ENCODE measurements at places on chromosomes 6 and 20.

- no peak for DNase-seq
Observed at GRCh38 chr6:125512621-125513020, 210.9 kb upstream of the HDDC2 start.

DNA sequence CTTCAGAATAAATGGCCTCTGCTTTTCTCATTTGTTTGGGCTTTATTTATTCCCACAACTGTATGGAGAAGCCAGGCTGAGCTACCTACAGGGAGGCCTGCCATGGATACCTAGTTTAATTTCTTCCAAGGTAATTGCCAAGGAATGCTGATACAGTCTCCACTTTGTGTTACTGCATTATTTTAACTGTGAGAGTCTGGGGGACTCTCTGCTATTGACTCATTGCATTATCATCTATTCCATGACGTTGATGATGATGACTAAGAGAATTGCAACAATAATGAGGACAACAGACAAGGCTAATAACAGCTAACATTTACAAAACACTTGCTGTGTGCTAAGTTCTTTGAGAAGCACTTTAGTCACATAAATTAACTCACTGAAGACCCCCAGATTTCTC lies 88.3 kb upstream of the COL21A1 start:
- DNase-seq: no peak

DNA sequence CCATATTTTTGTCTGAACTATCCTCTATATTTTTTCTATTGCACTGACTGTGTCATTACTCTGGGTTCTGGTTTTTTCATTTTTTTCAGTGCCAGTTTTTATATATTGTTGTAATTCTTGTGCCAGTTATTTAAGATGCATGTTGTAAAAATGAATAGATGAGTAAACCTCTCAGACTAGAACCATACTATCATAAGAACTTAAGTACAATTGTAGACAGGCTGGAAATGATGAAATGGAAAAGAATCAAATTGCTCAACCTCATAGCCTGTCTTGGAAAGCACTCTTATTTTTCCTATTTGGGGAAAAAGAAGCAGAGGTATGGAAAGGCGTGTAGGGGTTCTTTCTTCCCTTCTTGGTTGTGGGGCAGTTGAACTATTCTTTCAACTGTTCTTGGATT lies 30.2 kb downstream of the PANK2 start:
- no peak for DNase-seq

DNA sequence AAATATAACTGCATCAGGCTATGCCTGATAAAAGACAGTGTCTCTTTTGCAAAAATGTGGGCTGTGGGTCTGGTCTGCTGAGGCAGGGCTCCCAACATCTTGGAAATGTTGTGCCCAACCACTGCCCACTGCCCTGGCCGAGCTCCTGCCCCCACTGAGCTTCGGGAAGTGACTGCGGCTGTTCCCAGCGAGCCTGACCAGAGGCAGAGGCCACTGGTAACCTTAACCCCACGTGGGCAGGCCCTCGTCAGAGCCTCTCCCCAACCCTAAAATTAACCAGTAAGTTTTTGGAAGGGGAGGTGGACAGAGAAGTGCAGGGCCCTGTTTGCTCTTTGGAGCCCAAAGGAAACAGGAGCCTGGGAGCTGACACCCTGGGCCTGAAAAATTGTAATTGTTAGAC lies 225.9 kb downstream of the MAFB start:
- no peak for DNase-seq

GRCh38 chr6:69784595-69785377 lies 12.0 kb downstream of the LMBRD1 start:
- no peak for DNase-seq

DNA sequence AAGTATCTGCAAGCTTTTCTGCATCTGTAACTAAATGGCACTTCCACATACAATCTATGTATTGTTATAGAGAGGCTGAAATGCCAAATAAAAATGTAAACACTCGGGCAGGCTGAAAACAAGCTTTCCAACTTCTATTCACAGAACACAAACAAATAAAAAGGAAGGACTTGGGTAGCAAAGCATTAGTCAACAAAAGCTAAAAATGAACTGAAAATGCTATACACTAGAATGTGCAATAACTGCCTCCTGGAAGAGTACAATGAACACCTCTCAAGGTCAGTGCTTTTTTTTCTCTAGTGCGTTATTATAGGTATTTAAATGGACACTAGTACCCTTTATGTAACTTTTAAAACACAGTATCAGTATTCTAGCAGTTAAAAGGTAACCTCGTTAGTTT lies 31.4 kb downstream of the STK38 start:
- no peak for DNase-seq

- no peak for DNase-seq
Observed at GRCh38 chr6:21198032-21198640, 395.4 kb upstream of the SOX4 start.

DNA sequence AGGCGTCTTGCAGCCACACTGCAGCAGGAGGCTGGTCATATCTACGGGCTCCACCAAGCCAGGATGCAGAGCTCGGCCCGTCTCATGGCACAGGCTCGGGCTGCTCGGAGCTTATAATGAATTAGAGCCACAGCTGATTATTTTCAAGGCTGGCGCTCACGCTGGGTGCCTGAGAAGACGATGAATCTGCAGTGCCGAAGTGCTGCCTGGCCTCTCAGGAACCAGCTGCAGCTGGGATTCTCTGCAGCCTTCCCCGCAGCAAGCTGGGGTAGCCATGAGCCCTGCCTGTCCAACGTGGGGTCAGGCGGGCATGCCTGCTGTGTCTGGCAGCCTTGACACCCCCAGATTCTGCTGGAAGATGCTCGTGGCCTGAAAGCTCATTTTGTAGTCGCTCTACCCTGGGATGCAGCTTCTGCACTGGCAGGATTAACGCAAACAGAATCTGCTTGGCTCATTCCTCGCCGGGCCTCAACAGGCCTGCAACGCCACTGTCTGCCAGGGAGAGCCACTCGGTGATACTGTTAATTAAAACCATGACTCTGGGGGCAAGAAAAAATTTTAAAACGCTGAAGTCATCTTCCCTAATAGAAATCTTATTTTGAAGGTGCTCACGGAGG lies 104.3 kb downstream of the CDH26 start:
- peak; percentile 18 for DNase-seq

DNA sequence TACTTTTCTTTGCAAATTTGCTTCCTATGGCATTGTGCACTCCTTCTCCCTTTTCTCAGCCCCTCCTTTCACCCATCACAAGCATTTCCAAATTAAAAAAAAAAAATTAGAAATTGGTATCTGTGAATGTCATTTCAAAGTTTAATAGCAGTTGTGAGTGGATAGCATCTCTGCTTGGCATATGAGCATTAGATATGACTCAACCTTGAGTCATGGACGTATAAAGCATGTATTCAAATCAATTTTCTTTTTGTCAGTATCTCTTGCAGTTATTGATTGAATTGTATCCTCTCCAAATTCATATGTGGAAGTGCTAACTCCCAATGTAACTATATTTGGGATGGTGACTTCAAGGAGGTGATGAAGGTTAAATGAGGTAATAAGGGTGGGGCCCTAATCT lies 60.1 kb upstream of the MAP3K7 start:
- no peak for DNase-seq

DNA sequence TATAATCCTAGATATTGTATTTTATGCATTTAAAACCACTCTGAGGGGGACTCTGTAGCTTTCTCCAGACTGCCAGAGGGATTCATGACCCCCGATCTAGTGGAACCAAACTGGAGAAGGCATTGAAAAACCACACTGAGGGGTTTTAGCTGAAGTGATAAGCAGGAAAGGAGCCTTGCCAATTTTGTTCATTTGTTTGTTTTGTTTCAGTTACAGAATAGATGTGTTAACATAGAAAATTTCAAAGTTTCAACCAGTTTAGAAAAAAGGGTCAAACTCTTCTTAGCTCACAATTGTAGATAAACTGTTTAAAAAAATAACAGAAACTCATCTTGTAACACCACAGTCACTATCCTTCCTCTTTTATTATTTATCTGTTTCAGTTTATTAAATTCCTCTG lies 19.8 kb downstream of the TAB2 start:
- no peak for DNase-seq

GRCh38 chr6:3293271-3294155 lies 34.8 kb downstream of the PSMG4 start:
- DNase-seq: no peak

GRCh38 chr6:18034798-18035202 lies 47.4 kb upstream of the KIF13A start:
- no peak for DNase-seq

- DNase-seq: no peak
Observed at GRCh38 chr20:2606507-2607006, 45.9 kb upstream of the NOP56 start.

DNA sequence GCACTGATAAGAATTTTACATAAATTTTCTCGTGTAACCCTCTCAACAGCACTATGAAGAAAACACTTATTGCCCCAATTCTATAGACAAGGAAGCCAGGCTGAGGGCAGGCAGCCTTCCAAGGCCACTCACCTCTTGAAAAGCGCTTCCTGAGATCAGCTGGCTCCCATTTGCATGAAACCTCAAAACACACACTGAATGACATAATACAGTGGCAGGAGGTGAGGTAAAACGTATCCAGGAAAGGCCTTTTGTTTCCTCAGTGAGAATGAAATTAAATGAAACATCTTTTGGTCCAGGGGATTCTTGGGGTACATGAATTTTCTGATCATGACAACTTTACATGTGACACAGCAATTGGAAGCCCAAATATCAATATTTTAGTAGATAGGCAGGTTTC lies 112.5 kb downstream of the WDR27 start:
- DNase-seq: no peak

DNA sequence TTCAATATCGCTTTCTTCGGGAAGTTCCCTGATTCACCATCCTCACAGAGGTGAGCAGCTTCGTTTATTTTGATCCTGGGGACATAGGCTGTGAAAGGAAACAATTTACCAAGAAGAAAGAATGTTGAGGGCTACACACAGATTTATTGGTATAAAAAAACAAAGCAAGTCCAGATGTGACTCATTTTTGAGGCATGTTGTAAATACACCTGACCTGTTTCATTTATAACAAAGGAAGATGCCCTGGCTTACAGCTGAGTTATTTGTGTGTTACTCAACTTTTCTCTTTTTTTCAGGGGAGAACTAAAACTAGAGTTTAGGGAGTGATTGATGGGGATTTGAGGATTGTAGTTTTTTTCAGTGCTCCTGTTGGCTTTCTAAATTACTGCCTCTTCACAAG lies 489.5 kb downstream of the CBLN4 start:
- DNase-seq: no peak

GRCh38 chr6:121310495-121310894 lies 23.8 kb downstream of the TBC1D32 start:
- DNase-seq: no peak

DNA sequence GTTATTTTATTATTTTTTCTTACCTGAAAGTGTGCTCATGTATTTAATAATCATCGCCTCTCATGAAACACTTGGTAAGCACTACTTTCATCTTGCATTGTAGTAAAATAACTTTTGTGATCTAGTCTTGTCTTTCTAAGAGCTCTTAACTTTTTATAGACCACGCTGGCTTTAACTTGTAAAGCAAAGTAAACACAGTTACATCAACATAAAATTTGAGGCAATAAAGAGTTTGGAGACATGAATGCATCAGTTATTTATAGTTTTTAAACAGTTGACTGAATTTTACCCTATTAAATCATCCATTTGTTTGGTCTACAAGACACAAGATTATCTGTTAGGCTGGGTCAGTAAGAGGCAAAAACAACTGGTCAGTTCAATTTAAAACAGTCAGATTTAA lies 218.5 kb upstream of the KCNQ5 start:
- no peak for DNase-seq

- no peak for DNase-seq
Observed at GRCh38 chr6:54244430-54244829, 63.8 kb upstream of the TINAG start.
